ENCODE measurements at places on chromosomes 3 and 15.

GRCh38 chr3:122246199-122246598 is 62.7 kb downstream of the CASR start:
- DNase-seq = no peak

GRCh38 chr3:36597422-36597821 is 166.9 kb downstream of the DCLK3 start:
- DNase-seq = no peak

DNA sequence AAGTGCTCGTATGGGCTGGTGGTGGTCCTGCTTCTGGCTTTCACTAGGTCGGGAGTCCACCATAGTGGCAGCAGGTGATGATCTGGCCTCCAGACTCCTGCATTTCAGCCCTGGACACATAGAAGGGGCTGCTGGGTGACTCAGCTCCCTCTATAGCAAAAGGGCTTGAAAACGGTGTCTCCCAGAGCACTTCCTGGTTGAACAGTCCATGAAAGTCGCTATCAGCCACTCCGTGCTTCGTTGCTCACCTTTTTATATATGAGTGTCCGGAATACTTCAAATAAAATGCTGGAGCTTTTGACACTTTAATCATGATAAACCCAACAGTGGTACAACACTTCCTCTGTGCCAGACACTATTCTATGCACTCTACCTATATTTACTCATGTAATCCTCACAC is 213.2 kb downstream of the PDZRN3 start:
- no peak for DNase-seq

DNA sequence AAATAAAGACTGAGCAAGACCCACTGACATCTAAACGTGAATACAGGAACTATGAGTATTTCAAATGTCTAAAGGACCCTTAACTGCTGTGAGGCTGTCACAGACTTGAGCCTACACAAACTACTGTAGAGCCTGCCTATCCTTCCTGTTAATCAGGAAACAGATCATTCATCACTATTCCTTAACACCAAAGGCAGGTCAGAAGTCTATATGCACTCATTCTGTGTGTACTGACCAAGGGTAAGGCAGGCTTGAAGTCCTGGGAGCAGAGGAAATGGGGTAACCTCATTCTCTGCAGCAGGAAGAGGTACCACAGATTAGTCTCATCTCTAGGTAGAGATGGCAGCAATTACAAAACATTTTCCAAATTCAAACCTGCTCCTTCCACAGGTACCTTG is 30.7 kb downstream of the NPTN start:
- DNase-seq = no peak

DNA sequence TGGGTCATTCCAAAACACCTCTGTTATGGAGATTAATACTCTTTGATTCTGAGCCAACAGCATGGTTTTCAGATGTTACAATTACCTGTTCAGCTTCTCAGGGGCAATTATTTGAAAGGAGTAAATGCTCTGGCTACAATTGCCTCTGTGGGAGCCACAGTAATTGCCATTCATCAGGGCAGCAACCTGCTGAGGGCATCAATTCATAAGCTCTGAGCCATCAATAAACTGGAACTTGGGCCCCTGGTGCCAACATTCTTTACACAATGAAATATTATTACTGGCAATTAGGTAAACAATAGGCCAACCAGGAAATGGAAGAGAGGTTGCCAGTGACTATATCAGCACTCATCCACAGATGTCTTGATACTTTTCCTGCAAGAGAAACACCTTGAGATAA is 660.8 kb downstream of the MECOM start:
- DNase-seq = no peak

GRCh38 chr15:93360976-93361375 is 272.0 kb upstream of the RGMA start:
- no peak for DNase-seq

DNA sequence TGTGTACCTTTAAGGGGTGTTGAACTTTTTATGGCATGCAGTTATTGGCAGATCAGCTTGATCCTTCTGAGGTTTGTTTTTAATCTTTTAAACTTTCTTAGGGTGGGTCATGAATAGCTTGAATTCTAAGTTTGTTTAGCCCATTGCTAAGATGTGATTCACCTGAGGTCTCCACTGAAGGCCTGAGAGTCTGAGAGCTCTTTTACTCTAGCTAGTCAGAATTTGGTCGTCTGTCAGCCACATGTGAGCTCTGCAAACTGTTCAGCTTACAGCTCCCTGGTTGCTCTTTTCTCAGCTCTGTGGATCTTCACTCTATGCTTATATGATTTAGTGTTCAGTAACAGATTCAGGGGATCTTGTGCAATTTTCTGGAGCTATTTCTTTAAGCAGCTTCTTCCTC is 161.3 kb downstream of the ABHD5 start:
- DNase-seq = no peak

GRCh38 chr3:119733812-119734211 is 31.0 kb downstream of the CFAP91 start:
- no peak for DNase-seq

- peak; percentile 83 for DNase-seq
These were observed 47.4 kb downstream of the NTRK3 start for GRCh38 chr15:88209111-88209510.

GRCh38 chr3:12938258-12938711 is 96.9 kb upstream of the RPL32 start:
- peak; percentile 64 for DNase-seq

DNA sequence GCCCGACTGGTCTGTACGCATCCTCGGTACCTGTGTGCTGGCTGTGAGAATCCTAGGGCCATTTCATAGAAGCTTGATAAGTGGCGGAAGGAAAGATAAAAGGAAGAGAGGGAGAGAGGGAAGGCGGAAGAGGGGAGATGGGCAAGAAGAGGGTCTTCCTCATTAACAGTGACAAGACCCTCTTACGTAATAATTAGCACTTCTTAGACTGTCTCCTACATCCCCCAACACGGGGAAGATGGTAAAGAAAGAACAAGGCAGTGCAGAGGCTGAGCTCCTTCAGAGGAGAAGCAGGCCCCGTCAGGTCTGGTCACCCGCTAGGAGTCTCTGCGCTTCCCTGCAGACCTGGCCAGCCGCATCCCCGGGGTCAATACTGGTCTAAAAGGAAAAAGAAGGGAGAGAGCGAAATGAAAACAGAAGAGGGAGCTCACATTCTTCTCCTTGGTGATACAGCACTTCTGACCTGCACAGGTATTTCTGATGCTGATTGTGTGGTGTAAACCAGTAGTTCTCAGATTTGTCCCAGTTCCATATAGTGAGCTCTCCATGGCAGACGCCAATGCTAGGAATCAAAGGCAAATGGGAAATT is 19.0 kb upstream of the FAM240A start:
- no peak for DNase-seq

- DNase-seq = no peak
These were observed 50.0 kb downstream of the PRKAR2A start for GRCh38 chr3:48797626-48798025.

DNA sequence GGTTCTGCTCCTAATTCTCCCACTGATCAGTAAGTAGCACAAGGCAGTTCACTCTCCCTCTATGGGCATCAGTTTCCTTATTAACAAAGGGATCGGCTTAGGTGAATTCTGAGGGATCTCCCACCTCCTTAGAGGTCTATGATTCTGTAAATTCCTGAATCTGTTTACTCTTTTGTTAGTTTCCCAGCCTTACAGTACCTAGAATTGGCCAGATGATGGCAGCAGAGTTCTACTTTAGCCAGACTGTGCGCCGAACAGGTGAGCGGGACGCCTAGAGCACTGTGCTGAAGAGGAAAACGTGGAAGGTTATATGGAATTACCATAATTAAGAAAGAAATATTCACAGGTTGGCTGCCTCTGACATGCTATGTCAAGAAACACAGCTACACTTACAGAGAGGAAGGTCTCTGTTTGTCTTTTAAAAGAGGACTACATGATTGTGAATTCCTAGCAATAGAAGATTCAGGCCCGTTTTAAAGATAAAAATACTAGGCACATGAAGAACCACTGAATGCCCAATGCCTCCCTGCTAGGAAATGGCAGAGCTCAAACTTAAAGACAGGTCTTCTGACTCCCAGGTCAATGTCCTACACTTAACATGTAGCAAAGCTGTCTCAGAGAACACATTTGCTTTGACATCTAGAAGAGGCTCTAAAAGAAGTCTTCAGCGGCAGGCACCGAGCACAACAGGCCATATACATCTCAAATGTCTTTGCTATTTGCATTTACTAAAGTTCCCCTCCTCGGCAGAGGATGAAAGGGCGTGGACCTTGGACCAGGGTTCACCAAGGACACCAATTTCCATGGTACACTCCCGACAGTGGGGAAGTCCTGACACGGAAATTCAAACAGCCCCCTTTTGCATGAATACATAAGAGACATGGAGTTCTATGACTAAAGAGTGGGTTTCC is 259.9 kb downstream of the FGF12 start:
- peak; percentile 66 for DNase-seq

GRCh38 chr3:127392156-127392490 is 104.3 kb upstream of the PRR20G start:
- DNase-seq = no peak

DNA sequence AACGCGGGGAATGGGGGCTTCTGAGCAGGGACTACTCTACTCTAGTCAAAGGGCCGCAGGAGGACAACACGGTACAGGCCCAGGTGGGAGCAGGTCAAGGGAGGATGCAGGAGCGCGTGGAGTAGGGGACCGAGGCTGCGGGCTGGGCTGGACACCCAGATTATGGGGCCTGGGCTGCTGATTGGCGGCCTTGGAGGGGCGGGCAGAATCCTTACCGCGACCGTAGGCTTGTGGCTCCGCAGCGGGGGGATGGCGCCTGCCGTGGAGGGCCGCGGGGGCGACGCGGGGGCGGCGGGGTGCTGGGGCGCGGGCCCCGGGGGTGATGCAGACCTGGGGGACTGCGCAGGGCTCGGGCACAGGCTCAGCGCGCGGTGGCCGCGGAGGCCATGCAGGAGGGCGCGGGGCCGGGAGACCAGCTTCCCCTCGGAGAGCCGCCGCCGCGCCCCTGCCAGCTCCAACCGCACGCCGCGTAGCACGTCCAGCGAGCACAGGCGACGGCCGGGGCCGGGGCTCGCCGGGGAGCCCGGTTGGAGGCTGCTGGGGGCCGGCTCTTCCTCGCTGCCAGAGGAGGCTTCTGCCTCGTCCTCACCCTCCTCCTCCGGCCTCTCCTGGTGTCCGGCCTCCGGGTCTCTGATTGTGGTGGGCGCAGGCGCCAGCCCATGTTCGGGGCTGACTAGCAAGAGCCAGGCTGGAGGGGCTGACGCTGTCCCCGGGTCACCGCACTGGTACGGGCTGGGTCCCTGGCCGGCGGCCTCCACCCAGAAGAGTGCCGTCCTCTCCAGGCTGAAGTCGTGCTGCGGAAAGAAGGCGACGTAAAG is 12.9 kb downstream of the UBAP1L start:
- DNase-seq = no peak

DNA sequence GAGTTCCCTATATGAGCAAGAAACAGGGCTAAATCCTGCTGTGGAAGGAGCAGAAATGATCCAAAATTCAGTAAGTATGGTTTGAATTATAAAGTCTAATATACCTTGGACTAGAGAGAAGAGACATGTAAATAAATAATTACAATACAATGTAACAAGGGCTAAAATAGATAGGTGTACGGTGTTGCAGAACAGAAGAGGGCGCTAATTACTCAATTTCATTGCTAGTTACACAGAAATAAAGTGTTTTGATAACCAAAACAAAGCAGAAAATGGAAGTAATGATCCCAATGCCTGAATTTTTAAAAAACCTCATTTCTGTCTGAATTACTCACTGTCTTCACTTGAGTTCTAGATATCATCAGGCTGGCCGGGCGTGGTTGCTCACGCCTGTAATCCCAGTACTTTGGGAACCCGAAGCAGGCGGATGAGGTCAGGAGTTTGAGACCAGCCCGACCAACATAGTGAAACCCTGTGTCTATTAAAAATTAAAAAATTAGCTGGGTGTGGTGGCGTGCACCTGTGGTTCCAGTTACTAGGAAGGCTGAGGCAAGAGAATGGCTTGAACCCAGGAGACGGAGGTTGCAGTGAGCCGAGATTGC is 8.3 kb upstream of the PLCH1 start:
- peak; percentile 35 for DNase-seq
